ENCODE measurements at places on chromosomes 11 and 22. TPM values are rescaled to one million over a fixed set of nuclear protein-coding genes. Genes with fewer than 3 reads are reported as not detected.

MMP13 gene
- total RNA-seq: not detected

NDUFS8 gene
- 84.6 TPM for total RNA-seq

KRTAP5-9 gene
- not detected for total RNA-seq

SLC22A25 gene
- total RNA-seq: not detected

C22orf31 gene
- not detected for total RNA-seq

CCDC85B gene
- 112 TPM for total RNA-seq

EEF1G gene
- total RNA-seq: 1,362 TPM

NTM gene
- 0.29 TPM for total RNA-seq

CHRM4 gene
- total RNA-seq: not detected

DUSP8 gene
- total RNA-seq: 0.57 TPM

MS4A14 gene
- not detected for total RNA-seq

XKR3 gene
- total RNA-seq: not detected

PTPN5 gene
- not detected for total RNA-seq

GSTP1 gene
- total RNA-seq: 524 TPM

TYR gene
- 0.29 TPM for total RNA-seq

CNTN5 gene
- total RNA-seq: not detected

ANGPTL5 gene
- 0.19 TPM for total RNA-seq

CCDC87 gene
- 0.65 TPM for total RNA-seq

MAML2 gene
- 24.8 TPM for total RNA-seq

TECTA gene
- 0.33 TPM for total RNA-seq

CRY2 gene
- 10.2 TPM for total RNA-seq

NOX4 gene
- 67.6 TPM for total RNA-seq

PKP3 gene
- 0.86 TPM for total RNA-seq

NFRKB gene
- total RNA-seq: 29.7 TPM

RTN4R gene
- 0.65 TPM for total RNA-seq

DMC1 gene
- 0.96 TPM for total RNA-seq

EI24 gene
- total RNA-seq: 137 TPM

BTG4 gene
- not detected for total RNA-seq

UPB1 gene
- total RNA-seq: not detected

SMIM35 gene
- total RNA-seq: not detected

AQP11 gene
- 0.19 TPM for total RNA-seq

DDTL gene
- 1.3 TPM for total RNA-seq

TRIM64 gene
- total RNA-seq: not detected

CELSR1 gene
- total RNA-seq: 26.1 TPM

APOL5 gene
- not detected for total RNA-seq
